ENCODE measurements at places on chromosomes 12 and 14. TPM values are rescaled to one million over a fixed set of nuclear protein-coding genes. Genes with fewer than 3 reads are reported as not detected.

Gene TUNAR
- not detected for total RNA-seq

Gene SLCO1B1
- total RNA-seq = not detected

Gene MEG3
- 396 TPM for total RNA-seq

Gene TEAD4
- 7.0 TPM for total RNA-seq

Gene LRRK2
- 12.3 TPM for total RNA-seq

Gene STAC3
- total RNA-seq = 0.33 TPM

Gene HPD
- total RNA-seq = 1.4 TPM

Gene TAS2R8
- not detected for total RNA-seq
